ENCODE measurements at places on chromosomes 3 and 15.

DNA sequence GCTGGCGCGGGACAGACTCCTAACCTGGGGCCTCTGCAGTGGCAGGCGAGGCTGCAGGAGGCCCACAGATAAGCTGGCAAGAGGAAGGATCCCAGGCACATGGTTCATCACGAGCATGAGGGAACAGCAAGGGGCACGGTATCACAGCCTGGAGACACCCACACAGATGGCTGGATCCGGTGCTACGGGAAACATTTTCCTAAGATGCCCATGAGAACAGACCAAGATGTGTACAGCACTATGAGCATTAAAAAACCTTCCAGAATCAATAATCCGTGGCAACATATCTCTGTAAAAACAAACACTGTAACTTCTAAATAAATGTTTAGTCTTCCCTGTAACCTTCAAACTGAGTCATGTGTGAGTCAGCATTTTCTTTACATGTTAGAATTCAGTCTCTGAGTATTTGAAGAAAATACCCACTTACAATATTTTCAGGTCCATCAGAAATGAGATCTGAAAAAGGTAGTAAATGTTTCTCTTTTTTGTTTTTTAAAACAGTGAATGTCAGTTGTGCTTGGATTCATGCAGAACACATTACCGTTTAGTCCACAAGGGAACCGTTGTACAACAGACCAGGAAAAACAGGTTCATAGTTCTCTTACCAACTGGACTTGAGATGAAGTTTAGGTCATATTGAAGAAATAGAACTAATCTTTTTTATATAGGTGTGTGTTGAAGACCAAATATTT, 75.9 kb downstream of the BOC start:
- no peak for DNase-seq

DNA sequence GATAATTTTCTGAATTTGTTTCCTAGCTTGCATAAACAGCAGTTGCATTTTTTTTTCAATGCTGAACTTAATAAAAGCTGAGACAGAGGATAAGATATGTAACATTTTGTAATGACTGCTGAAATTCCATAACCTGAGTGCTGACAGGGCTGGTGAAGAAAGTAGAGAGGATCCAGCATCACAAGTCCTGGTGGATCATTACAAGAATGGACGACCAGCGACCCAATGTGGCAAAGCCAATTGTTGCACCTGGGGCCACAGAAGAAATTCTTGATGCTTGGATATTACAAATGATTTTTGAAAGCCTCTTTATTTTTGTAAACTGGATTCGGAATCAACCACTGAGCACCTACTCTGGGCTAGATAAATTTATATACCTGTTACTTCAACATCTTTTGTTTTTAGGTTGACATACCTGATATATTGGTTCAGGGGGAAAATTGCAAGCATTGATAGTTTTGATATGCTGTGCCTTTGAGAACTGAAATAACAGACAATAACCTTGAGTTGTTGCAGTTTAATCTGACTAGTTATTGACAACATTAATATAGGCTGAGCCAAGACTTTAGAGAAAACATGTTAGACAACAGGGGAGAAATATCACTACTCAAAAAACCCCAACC, 3.9 kb upstream of the ACTL6A start:
- DNase-seq: no peak

DNA sequence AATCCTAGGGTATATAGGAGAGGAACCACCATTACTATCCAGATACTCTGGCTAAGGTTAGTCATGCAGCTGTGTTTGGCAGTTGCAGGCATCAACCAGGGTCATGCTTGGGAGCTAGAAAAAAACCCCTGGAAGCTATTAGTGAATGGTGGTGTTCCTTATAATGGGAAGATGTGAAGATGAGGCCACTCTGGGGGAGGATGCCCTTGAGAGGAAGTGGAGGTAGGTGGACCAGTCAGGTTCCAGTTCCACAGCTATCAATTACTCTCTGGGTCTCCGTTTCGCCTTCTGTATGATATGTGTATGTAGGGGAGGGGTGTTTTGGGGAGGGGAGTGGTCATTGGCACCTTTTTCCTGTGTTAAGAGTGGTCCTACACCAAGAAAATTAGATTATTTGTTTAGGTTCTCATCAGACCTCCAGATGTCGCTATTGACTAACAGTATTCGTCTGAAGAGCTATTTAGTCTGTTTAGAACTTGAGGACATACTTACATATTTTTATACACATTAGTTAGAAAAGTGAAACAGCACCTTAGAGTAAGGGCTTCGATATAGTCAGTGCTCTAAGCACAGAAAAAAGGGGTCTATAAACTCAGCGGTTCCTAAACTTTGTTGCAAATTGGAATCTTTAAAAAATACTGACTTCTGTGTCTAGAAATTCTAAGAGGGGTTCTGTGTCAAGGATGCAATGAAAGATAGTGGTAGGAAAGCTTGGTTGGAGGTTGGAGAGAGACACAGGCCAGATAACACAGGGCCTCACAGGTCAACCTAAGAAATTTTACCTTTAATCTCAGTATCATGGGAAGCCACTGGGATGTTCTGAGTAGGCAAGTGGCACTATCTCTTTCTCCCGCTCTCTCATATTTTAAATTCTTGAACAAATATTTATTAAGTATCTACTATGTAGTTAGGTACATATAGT, 9.1 kb upstream of the HPS3 start:
- peak; percentile 23 for DNase-seq

GRCh38 chr3:141093971-141094684, 43.0 kb downstream of the SPSB4 start:
- no peak for DNase-seq

DNA sequence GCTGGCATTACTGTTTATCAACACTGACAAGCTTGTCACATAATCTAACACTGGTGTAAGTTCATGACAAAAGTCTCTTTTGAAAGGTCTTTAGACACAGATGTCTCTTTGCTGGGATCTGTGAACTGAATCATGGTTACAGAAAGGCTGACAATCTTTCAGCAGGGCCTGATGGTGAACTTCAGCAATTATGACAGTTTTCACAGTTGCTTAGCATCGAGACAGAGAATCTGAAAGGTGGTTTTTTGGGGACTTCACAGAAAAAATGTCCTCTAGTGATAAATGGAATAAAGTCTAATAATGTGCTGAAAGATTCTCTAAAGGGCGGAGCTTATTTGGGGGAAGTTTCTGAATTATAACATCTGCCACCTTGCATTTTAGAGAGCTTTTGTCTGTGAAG, 32.3 kb downstream of the CLDN1 start:
- DNase-seq: no peak

- no peak for DNase-seq
Measured at GRCh38 chr15:85726454-85726853, 68.3 kb downstream of the KLHL25 start.
